ENCODE measurements at places on chromosomes 16 and 17.

- DNase-seq, result no peak
Observed at GRCh38 chr16:70653406-70653805, 7.0 kb downstream of the IL34 start.

DNA sequence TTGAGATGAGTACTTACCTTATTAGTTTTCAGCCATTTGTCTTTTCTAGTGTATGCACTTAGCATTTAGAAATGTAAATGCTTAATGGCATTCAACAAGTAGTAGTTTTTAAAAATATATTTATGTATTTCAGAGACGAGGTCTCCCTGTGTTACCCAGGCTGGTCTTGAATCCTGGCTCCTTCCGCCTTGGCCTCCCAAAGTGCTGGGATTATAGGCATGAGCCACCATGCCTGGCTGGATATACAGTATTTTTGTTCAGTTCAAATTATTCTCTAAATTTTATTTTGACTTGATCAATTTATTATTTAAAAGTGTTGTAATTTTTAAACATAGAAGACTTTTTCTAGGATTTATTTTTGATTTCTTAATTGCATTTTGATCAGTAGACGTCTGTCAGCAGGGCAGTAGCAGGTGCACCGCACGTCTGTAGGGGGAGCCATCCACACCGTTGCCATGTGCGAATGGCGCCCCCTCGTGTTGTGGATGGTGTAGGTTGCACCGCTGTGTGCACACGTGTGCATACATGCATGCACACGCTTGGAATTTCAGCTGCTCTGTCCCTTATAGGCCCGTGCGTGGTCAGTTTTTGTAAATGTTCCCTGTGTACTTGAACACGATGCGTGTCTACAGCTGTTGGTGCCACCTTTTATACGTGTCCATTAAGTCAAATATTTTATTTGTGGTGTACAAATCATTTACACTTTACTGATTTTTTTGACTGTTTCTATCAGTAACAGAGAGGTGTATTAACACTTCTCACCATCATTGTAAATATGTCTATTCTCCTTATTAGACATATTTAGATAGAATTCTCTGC lies 30.6 kb downstream of the RPTOR start:
- peak; percentile 92 for DNase-seq

DNA sequence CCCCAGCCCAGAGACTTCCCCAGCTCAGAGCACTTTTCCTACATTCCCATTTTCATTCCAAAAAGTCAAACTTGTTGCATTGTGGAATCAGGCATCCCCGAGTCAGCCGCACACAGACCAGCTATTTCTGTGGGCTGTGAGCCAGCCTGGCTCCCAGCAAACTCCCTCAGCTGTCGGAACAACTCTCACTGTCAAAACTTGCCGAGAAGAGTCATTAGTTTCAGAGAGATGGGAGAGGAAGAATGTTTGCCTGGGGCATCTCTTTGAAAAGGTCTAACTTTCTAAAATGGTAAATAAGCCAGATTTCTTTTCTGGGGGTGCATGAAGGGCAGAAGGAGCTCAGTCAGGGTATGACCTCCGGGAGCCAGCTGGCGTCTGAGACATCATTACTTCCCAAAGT lies 280.0 kb downstream of the TMEM114 start:
- DNase-seq, result no peak

- DNase-seq, result no peak
Observed at GRCh38 chr17:83135692-83136091, 56.3 kb downstream of the METRNL start.

- no peak for DNase-seq
Observed at GRCh38 chr16:25419681-25420080, 162.0 kb upstream of the ZKSCAN2 start.

GRCh38 chr17:15945527-15946191 lies 729 bp downstream of the ADORA2B start:
- peak; percentile 69 for DNase-seq

GRCh38 chr16:60166111-60166510 lies 1432.0 kb upstream of the GOT2 start:
- DNase-seq, result no peak

- DNase-seq, result peak; percentile 73
Observed at GRCh38 chr17:81959362-81960129, 1.4 kb downstream of the NOTUM start.

GRCh38 chr16:55569025-55569424 lies 2.5 kb downstream of the CAPNS2 start:
- peak; percentile 36 for DNase-seq

DNA sequence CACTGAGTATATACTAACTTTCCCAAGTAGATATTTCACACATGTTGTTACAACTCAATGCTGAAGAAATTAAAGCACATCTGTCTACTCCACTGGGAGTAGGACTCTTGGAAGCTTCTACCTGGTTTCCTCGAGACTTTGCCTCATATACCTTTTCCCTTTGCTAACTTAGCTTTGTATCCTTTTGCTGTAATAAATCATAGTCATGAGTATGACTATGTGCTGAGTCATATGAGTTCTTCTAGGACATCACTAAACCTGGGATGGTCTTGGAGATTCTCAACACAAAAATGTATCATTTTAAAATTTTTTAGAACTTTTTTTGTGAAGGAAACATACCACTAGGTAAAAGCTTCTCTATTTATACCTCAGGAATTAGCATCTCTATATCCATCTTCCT lies 39.8 kb downstream of the ABCA5 start:
- peak; percentile 14 for DNase-seq

DNA sequence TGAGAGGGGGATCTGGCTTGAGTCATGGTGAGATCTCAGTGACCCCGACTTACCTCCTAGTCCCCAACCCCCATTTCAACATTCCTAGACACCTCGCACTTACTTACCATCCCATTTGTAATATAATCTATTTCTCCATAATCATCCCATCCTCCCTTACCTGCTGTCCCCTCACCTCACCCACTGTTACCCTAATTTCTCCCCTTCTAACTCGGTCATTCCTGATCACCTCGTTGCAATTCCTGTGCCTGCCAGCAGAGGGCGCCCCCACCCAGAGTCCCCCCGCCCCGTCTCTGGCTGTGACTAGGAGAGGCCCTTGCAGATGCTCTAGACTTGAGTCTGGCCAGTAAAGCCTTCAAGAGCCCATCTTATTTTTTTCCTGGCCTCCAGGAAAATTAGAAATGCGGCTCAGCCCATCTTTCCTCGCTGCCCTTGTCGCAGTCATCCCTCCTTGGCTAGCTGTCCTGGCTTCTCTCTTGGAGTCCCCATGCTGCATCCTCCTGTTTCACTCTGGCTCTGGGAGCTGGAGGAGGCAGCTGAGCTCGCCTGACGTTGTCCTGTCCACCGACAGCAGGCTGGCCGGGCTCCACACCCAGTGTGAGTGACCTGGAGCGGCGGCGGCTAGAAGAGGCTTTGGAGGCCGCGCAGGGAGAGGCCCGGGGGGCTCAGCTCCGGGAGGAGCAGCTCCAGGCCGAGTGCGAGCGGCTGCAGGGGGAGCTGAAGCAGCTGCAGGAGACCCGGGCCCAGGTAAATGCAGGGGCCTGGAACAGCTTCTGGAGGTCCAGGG lies 5.0 kb downstream of the TBKBP1 start:
- DNase-seq, result peak; percentile 70

GRCh38 chr16:17476414-17477259 lies 5.9 kb upstream of the XYLT1 start:
- DNase-seq, result peak; percentile 85

GRCh38 chr16:72291531-72291981 lies 119.6 kb upstream of the PMFBP1 start:
- peak; percentile 93 for DNase-seq

DNA sequence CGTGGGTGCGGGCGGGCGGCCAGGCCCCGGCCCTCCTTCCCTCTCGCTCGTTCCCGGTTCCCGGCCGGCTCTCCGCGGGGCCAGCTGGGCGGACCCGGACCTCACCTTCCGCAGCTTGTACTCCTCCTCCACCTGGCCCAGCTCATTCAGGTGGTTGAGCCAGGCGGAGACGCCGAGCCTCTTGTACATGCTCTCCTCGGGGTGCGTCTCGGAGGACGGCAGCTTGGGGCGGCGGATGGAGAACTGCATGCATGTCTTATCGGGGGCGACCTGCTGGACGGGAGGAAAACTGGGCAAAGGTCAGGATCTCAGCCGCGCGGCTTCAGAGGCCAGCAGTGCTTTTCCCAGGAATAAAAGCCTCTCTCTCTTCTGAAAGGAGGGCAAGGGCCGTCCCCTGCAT lies 85.4 kb downstream of the TBC1D16 start:
- no peak for DNase-seq

DNA sequence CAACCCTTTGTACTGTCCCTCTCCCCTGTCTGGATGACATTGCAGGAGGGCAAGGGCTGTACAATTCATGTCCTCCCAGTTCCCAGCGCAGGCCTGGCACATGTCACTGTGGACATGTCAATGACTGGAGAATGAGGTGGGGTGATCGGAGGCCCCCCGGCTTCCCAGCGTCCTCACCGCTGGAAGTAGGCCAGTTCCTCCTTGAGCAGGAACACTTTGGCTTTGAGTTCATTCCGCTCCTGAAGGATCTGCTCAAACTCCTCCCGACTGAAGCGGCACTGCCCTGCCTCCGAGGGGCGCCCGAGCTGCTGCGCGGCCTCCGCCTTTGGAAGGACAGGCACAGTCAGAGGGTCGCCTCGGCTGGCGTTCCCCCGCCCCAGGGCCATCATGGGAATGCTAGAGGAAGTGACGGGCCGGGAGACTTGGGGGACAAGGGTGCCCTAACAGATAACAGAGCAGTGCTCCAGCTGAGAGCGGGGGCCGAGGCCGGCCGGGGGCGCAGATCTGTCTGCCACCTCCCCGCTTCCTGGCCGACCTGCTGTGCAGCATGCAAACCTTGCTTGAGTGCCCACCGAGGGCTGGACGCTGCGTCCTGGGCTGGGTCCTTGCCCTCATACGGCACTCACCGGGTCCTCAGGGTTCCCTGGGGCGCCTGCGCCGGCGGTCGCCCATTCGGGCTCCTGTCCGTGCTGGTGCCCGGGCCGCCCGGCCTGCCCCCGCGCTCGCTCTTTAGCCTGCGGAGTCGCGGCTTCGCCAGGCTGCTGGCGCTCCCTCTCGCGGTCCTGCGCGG lies 1.3 kb downstream of the RILP start:
- DNase-seq, result peak; percentile 97

DNA sequence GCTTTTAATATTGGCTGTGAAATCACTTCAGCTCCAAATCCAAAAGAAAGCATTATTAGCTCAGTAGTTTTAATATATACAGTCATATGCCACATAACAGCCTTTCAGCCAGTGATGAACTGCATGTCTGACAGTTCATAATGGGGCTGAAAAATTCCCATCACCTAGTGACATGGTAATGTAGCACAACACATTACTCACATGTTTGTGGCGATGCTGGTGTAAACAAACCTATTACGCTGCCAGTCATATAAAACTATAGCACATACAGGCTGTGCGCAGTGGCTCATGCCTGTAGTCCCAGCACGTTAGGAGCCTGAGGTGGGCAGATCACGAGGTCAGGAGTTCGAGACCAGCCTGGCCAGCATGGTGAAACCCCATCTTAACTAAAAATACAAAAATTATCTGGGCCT lies 92.2 kb downstream of the TUBD1 start:
- no peak for DNase-seq

DNA sequence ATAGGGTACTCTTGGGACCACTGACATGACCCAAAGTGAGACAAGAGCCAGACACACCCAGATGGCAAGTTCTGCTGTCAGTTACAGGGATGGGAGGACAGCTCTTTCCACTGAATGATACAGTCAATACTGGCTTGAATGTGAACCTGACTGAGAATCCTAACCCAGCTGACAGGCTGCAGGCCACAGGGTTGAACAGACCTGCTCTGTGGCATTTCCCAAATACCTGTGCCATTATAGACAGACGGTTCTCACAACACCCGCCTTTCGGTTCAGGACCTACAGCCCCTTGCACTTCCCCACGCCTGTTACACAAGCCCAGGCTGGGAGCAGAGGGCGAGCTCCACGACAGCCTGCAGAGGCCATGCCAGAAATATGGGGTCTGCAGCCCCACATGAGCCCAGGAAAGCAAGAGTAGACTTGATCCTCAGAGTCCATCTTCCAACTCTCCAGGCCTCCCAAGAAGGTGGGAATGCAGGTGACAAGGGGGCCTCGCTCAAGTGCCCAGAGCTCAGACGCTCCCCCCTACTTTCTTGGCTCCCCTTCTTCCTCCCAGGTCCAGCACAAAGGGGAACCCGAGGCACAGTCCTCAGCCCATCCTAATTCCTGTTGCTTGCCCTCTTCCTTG lies 314.3 kb downstream of the SOX9 start:
- no peak for DNase-seq

DNA sequence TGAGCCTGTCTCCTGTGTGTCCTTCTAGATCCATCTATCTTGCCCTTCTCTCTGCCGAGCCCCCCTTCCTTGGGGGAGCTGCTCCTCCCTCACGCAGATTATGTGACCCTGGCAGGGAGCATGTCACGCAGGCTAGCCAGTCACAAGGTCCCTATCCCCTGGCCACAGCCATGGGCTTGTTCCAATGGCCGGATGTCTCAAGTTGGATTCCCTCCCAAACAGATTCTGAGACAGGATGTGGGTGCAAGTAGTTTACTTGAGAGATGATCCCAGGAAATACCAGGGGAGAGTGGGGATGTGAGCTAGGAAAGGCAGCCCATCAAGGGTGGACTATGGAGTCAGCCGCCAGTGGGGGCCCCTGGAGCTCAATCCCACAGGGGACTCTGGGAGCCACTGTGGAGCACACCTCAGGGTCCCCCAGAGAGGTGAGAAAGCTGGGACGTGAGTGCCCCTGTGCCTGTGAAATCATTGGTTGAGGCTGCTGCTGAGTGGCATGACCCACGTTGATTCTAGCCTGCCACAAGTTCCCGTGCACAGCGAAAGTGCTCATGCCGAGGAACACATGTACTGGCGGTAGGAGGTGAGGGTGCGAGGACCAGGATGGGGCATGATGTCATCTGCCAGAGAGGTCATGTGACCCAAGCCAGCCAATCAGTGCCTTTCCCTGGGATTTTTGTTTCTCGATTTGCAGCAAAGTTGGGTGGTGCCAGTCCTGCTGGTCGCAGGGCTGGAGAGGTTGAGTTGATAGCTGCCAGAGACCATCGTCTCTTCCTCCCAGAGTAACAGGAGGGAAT lies 6.4 kb upstream of the CRISPLD2 start:
- DNase-seq, result no peak

- no peak for DNase-seq
Observed at GRCh38 chr17:57752031-57752905, 7.2 kb upstream of the CCDC182 start.

DNA sequence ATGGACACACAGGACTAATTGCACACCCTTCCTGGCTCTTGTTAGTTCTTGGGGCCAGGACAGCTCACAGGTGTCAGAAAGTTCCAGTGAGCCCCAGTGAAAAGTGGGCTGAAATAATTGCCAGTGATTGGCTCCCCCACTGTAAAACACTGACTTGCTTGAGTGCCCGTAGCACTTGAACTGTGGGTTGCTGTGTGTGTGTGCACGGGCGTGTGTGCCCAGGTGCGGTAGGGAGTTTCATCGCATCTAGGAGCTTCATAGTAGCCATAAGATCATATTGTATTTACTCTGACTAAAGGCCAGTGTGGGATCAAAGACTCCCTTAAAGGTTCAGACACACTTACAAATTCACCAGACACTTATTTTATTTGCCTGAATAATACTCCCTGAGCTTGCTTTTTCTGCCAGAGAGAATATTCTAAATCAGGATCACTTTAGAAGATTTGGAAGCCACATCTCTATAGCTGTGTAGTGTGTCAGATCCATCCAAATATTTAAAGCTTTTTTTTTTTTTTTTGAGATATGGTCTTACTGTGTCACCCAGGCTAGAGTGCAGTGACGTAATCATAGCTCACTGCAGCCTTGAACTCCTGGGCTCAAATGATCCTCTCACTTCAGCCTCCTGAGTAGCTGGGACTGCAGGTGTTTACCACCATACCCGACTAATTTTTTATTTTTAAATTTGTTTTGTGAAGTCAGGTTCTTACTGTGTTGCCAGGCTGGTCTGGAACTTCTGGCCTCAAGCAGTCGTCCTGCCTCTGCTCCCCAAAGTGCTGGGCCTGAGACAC lies 11.4 kb downstream of the UNK start:
- no peak for DNase-seq

GRCh38 chr16:62408760-62409159 lies 372.5 kb upstream of the CDH8 start:
- DNase-seq, result no peak
